ENCODE measurements at places on chromosomes 7 and 10. TPM values are rescaled to one million over a fixed set of nuclear protein-coding genes. Genes with fewer than 3 reads are reported as not detected.

HMX3 gene
- total RNA-seq = 1.6 TPM

LOXL4 gene
- 4.9 TPM for total RNA-seq

SPDYE11 gene
- not detected for total RNA-seq

MSMB gene
- total RNA-seq = 15.8 TPM

GIMAP5 gene
- total RNA-seq = 9.8 TPM

TWIST1 gene
- 5.4 TPM for total RNA-seq

TMEM225B gene
- total RNA-seq = 0.35 TPM

TBXAS1 gene
- 40.9 TPM for total RNA-seq

OR2A7 gene
- total RNA-seq = 4.8 TPM

HOXA9 gene
- total RNA-seq = 0.17 TPM

PRKG1 gene
- 28.3 TPM for total RNA-seq

DNA sequence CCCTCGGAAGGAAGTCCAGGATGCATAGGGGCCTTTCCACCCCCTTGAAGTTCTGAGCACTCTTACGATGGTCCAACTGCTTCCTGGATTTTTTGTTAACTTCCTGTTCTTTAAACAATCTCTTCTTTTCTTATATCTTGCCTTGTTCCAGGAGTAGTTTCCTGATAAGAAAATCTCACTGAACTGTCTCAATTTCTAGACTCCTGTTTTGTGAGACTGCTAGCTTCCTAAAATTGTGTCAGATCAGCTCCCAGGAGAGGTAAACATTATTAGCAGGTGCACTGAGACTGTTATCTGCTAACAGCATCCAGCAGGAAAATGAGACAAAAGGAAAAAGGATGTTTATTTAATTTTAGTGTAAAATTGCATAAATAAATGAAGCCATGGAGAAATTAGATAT is 106.2 kb upstream of the PITRM1 start:
- DNase-seq = no peak

- no peak for DNase-seq
Measured at GRCh38 chr7:22622116-22622785, 104.7 kb upstream of the IL6 start.

DNA sequence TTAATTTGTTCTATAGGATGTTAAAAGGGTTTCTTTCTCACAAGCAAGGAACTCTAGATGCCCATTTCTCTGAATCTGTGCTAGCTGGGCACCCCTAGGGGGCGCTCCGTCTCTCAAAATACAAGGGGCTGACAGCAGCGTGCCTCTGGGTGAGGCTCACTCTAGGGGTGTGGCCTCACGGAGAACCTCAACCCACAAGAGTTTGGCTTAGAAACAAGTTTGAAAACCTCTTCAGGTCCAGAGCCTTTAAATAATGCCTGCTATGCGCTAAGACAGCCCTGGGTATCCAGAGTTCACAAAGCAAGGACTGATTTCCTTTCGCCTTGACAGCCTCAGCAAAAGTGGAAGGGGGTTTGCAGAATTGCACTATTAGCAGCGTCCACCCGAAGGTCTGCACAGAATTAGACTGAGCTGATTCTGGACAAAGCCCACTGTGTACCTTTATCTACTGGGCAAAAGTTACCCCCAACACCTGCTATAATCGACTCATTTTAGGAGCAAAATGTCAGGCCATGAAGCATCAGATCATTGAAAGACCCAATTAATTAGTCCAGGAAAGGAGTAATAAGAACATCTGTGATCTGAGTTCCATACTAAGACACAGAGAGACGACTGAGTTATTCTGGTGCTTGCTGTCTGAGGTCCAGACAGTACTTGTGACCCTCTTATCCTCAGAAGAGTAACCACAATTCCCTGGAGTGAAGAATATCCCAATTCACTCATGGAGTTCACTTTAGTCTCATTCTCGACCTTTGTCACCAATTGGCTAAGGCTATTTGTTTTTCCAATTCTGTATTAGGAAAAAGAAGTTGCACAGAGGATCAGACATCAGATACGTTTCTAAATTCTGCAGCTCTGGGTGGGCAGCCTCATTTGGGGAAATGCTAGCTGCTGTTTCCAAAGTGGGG is 574 bp upstream of the CPED1 start:
- peak; percentile 91 for DNase-seq

- no peak for DNase-seq
Measured at GRCh38 chr7:129865093-129865924, 87.5 kb downstream of the UBE2H start.

DNA sequence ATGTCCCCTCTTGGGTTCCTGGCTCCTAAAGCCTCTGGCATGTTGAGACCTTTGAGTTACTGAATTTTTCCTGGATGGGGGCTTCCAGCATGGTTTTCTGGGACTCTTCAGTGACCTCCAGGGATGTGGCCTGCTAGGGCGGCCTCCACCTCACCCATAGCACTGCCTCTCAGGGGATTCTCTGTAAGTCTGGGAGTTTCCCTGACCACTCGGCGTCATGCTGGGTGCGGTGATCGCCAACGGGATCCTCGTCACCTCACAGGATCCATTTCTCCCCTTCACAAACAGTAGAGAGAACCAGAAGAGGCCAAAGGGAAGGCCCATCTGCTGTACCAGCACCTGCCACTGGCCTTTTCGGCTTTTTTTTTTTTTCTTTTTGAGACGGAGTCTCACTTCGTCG is 84.3 kb downstream of the NPTX2 start:
- DNase-seq = no peak

GRCh38 chr7:150983893-150984368 is 5.8 kb upstream of the KCNH2 start:
- no peak for DNase-seq

DNA sequence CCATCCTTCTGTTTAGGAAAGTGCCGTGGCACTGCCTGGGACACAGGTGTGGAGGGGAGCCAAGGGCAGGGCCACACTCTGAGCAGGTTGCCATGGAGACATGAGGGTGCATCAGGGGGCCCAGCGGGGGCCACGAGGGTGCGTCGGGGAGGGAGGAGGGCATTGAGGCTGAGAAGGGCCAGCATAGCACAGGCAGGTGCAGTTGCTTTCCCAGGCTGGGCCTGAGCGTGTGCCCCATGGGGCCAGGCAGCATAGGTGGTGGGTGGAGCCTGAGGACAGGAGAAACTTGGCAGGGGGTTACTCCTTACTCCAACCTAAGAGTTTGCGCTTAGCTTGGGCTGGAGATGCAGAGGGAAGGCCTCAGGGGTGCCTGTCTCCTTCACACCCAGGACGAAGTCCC is 15.2 kb downstream of the YKT6 start:
- DNase-seq = no peak

DNA sequence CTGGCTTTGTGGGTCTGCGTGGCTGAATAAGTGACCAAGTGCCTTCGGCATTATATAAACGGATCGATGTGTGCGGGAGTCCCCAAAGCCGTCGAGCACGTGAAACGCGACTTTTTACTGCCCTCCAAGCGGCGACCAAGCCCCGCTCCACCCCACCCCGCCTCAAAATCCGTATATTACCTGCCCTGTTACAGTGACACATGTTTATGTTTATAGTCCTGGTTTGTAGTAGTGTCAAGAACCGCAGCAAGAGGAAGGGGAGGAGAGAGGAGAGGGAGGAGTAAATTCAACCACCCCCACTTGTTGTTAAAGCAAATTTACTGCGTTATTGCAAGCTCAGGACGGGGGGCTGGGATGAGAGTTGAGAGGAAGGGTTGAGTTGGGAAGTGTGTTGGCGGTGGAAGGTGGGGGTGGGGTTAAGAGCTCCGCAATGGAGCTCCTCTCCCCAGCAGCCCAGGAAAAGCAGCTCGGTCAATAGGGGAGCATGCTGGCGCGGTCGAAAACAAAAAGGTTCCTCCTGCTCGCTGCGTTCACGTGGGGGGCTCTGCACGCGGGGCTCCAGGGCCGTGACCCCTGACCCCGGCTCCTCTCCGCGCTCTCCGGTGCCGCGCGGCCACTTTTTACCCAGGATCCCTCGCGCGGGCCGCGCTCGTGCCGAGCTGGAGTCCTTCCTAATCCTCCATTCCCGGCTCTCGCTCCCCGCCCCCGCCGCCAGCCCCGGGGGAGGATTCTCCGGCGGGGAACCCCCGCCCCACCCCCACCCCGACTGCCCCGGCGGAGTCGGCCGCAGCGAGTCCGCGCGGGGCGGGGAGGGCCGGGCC is at the start of gene SKIDA1:
Gene SKIDA1 (minus strand): TSS at position 316 of the 821 bp plus-strand sequence. CDS start 7,860 bp downstream, outside the sequence.
- peak; percentile 81 for DNase-seq

DNA sequence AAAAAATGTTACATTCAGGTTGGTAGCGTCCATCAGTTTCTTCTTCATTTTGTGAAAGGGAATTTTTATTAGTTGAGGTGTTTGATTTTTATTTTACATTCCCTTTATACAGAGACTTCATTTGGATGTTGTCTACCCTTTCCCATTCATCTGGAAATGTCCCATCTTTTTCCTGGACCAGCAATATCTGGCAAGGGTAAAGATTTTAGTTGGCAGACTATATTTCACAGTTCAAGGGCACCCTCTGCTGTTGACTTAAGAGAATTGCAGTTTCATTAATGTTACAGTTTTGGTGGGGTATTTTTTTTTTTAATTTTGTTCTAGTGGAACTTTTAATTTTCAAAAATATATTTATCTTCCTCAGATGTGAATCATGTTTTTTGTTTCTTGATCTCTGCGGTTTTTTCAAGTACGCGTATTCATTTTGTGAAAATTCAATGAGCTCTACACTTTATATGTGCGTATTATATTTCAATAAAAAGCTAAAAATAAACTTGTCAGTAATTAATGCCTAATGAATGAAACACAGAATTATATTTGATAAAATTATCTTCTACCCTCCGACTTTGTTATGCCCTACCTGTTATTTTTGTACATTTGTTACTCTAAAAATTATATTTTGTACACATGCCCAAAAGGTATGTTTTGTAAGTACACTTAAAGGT is 97.9 kb upstream of the KLF14 start:
- DNase-seq = no peak

DNA sequence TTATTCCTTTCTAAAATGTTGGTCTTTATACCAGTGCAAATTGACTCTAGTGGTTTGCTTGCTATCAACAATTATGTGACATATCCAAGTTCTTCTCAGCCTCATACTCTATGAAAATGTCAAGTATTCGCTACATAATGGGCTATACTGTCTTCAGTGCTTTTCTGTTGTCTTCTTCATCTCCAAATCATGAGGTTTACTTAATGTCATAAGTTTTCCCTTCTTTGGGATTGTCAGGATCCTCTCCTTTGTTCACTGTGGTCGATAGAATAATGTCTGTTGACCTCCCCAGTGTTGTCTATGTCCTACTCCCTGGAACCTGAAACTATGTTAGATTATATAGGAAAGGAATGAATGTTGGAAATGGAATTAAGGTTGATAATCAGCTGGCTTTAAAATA is 16.4 kb upstream of the RALA start:
- no peak for DNase-seq

DNA sequence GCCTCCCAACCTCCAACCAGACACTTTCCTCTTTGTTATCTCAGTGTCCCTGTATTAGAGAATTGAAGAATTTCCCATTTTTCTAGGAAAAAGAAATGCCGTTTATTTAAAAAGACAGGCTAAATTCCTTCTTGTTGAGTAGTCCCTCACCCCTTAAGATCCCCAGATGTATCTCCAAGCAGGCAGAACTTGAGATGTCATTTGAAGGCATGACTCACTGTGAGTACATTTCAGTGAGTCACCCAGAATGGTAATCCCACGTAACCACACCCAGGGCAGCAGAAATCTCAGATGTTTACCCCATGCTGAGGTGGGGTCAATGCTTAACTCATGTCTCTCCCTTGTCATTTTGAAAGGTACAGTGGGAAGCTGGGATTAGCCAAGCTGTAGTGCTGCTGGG is 4.4 kb downstream of the ZNF655 start:
- DNase-seq = no peak

DNA sequence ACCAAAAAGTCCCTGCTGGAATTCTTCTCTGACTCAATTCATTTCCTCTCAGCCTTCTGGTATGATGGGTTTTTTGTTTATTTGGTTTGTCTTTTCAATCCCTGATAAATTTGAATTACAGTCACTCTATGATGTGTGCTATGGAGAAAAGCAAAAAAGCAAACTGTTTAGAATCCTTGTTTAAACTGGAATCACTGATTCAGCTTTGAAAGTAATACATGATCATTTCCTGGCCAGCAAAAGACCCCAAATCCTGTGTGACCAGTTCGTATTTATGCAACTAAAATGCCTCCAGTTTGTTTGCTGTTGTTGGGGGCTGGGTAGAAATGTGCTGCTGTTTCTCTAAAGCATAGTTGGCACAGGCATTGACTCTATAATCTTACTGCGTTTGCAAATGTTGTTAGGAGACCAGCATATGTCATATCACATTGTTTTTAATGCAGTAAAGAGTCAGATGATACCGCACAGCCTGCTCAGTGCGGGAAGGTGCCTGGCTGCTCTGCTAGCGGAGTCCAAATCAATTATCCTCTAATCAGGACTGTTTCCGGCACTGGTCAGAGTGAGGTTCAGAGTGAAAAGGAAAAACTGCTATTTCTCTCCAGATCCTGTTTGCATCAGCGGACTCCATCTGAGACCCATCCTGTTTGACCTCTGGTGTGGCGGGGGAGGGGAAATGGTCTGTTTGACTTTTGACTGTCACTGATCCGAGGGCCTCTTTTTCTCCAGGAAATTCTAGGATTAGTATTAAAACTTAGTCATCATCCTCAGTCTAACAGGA is 40.6 kb upstream of the ADD3 start:
- no peak for DNase-seq

DNA sequence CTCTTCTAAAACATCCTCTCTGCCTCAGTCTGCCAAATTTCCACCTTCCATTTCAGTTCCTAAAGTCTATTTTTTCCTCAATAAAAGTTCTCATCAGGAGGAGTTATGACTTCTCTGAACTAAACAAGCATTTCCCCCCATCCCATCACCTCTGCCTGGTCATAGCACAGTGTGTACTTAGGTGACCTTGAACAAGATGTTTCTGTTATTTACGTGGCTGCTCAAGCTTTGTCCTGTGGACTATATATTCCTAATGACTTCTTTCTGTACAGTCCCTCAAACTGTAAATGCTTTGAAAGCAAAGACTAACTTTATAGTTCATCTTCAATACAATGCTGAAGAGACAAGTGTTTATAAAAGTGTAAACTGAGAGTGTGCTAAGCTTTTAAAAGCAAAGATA is 166.9 kb downstream of the CPEB3 start:
- no peak for DNase-seq

DNA sequence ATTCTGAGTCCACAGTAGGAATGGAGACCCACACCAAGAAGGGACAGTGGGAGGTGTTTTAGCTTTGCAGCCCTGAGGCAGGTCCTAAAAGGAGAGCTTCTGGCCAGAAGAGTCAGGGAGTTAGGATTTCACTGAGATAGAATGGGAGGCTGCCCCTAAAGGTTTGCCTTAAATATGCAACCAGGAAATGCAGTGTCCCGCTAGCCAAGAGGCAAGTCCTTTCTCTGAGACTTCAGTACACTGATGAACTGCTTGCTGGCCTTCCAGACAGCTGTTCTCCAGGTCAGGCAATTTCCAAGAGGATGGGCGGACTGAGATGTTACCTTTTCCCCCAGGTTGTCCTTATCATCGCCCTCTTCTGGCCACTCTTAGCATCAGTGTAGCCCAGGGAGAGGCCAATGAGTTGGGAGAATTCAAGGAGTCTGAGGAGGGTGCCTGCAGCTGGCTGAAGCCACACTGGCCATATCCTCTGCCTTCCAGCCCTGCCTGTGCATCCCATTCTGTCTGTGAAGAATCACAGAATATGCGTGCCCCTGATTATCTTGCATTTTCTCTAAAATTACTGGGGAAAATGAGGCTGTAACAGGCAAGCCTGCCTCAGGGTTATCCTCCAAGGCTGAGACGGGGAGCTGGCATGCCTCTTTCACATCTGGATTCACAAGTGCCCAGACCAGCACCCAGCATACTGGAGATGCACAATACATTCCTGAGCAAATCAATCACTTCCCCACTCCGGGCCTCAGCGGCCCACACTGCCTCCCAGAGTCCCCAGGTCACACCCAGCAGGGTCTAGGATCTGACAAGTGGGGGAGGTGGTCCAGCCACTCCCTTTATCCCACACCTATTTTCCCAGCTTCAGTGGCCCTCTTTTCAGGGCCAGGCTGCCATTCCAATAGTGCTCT is 2.4 kb downstream of the TLL2 start:
- peak; percentile 34 for DNase-seq

GRCh38 chr10:50394832-50395231 is 143.5 kb upstream of the ASAH2 start:
- no peak for DNase-seq

All from mucosa of gallbladder (tissue), 1 donor.